ENCODE measurements at places on chromosomes 3 and 15.

GRCh38 chr3:24258727-24259600 lies 235.7 kb downstream of the THRB start:
- DNase-seq = no peak

DNA sequence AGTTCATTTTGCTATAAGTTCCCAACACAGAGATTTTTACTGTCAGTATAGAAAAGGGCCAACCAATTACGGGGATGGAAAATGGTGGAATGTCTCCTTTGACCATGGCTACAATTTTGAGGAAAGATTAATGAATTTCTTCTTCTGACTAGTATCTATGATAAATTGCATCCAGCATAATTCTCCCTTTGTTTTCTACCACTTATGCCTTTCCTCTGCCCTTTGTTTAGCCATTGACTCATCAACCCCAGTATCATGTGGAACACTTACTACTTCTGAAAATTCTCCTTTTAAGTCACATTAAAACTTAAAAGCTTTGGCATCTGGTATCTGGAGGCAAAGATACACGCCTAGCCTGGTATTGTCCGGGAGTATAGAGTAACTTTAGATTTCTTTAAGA lies 92.9 kb upstream of the CADPS start:
- no peak for DNase-seq

GRCh38 chr15:80395616-80396015 lies 8.6 kb upstream of the ARNT2 start:
- DNase-seq = no peak

GRCh38 chr3:31668242-31668641 lies 135.5 kb downstream of the STT3B start:
- no peak for DNase-seq

- peak; percentile 20 for DNase-seq
Observed at GRCh38 chr15:101242160-101242998, 9.5 kb downstream of the CHSY1 start.

- no peak for DNase-seq
Observed at GRCh38 chr3:125052624-125053303, 3.0 kb downstream of the HEG1 start.

DNA sequence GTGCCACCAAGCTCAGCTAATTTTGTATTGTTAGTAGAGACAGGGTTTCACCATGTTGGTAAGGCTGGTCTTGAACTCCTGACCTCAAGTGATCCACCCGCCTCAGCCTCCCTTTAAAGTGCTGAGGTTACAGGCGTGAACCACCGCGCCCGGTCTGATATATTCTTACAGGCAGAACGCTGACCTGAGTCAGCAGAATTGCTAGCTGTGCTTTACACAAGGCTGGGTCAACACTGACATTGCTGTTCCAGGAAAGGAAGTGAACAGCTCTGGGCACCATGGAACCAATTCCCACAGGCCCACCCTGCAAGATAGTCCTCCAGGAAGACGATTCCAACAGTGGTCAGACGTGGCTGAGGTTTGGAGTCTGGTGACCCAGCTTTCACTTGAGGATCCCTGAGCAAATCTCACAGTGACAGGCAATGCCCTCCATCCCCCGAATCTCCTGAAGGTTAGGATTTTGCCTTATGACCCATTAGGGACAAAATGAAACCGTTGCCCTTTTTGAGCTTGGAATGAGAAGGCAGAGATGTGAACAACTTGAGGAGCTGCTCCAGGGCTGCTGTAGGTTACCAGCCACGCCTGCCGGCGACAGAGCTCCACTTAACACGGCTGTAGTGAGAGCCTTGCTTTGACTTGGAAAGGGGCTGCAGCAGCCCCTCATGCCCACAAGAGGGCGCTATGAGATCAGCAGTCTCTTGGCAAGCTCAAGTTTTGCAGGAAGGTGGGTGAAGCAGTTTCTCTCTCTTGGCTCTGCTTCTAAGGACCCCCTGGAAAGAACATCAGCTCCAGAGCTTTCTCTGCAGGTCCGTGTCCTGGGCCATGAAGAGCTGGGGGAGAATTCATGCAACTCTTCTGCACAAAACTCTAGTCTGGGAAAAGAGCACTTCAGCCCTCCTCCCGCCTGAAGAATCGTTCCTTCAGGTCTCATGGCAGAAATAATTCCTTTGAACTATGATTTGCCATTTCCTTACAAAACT lies 74.1 kb downstream of the SENP2 start:
- no peak for DNase-seq

DNA sequence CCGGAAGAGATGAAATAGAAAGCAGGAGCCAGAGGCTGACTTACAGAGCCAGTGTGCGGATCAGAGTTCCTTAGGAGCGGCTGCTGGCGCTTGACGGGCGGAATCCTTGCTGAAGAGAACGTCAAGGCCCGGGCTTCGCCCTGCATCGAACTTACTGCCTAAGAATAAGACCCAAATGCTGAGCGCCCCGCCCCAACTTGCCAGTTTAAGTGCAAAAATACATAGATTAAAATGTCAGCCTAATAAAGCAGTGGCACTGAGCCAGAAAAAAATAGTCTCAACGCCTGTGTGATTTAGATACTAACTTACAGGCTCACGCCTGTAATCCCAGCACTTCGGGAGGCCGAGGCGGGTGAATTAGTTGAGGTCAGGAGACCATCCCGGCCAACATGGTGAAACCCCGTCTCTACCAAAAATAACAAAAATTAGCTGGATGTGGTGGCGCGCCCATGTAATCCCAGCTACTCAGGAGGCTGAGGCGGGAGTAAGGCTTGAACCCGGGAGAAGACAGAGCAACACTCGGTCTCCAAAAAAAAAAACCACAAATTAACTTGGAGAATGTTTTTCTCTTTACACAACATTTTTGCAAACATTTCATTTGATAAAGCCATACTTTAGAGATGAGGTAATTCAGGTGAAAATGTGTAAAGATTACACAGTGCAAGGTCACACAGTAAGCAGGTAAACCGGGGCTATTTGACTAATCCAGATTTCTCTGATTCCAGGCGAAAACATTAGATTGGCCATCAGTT lies 1.2 kb upstream of the UBP1 start:
- no peak for DNase-seq

DNA sequence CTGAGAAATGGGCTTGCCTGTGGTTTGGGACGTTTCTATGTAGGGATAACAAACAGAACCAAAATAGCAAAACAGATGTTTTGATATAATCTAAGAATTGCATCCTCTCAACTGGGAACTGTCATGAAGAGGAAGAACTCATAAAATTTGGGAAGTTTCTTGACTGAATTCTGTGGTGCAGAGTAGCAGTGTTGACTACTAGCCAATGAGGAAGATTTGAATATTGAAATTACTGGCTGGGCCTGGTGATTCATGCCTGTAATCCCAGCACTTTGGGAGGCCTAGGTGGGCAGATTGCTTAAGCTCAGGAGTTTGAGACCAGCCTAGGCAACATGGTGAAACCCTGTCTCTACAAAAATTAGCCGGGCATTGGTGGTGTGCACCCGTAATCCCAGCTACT lies 42.2 kb downstream of the ZNF609 start:
- DNase-seq = no peak

DNA sequence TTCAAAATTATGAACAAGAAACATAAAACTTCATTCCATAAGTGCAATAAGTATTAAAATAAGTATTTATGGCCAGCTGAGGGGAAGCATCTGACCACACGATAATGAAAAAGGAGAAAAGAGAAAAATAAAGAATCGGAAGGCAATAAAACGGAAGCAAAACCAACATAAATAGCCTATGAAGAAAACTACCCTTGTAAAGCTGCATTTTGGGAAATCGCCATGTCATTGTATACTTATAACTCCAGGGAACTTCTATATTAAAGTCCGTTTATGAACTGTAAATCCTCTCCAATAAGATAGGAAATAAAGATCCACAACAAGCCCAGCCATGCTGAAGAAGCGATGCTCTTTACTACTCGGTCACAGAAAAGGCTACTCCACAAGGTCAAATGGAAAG lies 47.7 kb downstream of the MORC1 start:
- no peak for DNase-seq

DNA sequence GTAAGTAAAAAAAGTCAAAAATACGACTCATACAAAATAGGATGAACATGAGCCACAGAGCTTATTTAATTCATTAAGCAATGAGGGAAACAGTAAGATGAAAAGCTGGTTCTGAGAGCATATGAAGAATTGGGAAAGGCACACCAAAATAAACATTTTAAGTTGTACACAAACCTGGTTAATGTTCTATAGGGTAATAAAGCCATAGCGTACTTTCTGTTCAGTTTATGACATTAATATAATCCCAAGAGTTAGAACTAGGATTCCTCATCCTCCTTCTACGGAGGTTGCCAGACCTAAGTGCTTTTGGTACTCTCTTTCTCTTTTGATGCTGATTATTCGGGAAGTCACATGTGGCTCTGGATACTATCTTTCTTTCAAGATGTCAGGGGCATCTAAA lies 41.4 kb downstream of the CLEC3B start:
- no peak for DNase-seq

- DNase-seq = no peak
Observed at GRCh38 chr3:149005416-149005815, 14.1 kb downstream of the GYG1 start.

GRCh38 chr15:100692671-100693070 lies 90.3 kb downstream of the ASB7 start:
- DNase-seq = no peak

DNA sequence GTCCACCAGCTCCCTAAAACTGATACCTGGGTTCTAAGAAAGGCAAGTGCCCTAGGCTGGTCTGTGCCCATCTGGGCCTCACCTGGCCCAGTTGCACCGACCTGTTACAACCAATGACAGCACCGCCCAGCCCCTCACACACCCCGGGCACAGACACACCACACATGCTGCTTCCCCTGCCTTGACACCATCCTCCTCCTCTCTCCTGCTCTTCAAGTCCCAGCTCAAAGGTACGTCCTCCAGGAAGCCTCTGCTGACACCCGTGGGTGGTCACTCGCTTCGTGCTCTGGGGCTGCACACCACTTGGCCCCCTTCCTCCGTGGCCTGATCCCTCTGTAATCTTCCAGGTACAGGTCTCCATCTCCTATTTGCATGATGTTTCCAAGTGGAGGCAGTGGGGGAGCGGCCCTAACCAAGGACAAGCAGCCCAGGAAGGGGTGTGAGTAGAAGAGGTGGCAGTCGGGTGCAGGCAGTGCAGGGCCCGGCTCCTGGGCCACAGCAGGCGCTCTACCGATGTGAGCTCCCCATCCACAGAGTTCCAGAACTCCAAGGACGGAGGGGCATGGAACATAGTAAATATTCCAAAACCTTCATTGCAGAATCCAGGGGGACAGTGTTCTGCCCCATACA lies 144.6 kb downstream of the NUP210 start:
- DNase-seq = no peak

- no peak for DNase-seq
Observed at GRCh38 chr15:70563561-70564095, 199.7 kb downstream of the UACA start.

DNA sequence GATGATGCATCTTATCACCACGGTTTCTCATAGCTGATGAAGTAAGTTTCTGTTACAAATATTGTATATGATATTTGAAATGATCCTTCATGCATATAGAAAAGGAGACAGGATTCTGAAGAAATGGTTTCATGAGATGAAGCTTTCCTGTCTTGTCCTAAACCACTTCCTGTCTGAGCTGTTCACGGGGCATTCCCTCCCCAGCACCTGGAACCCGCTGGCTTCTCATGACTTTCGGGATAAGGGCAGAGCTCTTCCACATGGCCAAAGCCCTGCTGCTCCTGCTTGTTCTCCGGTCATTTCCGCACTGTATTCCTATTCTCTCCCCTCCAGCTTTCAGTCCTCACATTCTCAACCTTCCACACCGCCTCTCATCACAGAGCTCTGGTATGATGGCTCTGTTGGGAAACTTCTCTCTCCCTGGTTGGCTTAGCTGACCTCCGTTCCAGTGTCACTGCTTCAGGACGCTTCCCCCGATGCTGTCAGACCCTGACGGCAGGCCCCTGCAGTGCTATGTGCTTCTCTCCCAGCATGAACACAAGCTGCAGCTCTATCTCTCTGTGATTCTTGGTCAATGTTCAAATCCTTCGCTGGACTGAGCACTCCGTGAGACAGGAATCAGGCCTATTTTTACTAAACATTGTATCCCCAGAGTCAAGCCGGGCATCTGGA lies 86.9 kb upstream of the HERC1 start:
- DNase-seq = no peak

GRCh38 chr3:100024520-100025303 lies 89.6 kb downstream of the FILIP1L start:
- DNase-seq = no peak

DNA sequence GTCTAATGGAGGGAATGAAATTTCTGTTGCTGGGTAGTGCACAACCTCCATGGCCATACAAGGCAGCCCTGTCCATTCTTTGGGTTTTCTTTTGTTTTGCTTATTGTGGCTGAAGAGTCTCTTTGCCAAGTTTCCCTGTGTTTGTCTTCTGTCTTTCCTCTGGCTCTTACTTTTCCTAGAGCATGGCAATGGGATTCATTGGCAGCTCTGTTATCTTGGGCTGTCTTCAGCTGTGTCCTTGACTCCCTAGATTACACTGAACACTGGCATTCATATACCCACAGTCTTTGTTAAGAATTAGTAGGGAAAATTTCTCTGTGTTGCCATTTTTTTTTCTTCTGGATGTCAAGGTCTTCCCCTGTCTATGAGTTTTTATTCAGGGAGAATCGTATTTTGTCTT lies 16.1 kb upstream of the DCBLD2 start:
- no peak for DNase-seq

GRCh38 chr3:100831629-100832028 lies 122.3 kb downstream of the TFG start:
- DNase-seq = no peak

DNA sequence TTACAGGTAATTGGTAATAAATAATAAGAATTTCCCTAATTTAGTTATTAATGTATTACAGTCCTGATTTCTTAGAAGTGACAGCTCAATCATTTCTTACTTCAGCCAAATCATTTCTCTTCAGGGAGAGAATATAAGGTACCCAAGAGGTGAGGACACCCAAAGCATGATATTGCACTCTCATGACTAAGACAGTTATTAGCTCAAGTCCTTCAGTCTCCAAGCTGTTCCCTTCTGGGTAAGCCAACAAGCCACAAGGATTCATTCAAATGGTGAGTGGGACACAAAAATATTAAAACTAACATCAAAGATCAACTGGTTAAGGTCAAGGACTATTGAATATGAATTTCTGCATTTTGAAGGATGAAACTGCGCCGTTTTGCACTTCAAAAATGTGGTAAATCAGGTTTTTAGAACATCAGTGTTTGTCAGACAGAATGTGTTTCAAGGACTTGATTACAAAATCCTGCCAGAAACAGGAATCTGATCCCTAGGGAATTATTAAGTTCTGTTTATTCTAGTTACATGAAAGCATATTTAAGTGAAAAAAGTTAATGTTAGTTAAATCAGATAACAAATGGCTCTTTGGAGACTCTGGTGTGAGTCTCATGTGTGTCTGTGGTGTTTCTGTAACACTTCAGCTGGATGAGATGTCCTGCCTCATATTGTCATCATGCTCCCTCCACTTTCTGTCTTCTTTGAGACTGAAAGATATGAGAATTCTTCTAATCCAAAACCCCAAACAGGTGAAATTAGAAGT lies 101.7 kb upstream of the COL8A1 start:
- DNase-seq = no peak
